ENCODE measurements at places on chromosomes 12 and 14.

DNA sequence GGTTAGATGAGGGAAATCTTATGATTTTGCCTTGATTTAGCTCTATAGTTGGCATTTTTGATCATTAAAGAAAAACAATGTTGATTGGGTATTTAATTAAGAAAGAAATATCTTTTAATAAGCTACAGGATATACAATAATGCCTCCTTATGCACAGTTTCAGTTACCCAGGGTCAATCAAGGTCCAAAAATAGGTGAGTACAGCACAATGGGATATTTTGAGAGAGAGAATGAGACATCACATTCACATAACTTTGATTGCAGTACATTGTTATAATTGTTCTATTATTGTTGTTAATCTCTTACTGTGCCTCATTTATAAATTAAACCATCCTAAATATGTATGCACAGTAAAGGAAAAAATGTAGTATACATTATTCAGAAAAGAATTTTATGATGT is 102.2 kb downstream of the MYF5 start:
- DNase-seq = no peak

- no peak for DNase-seq
Measured at GRCh38 chr12:57514720-57515407, 5.5 kb downstream of the DDIT3 start.

GRCh38 chr14:64159588-64159987 is 134.6 kb downstream of the ESR2 start:
- DNase-seq = no peak

- no peak for DNase-seq
Measured at GRCh38 chr12:100715976-100716944, 78.3 kb upstream of the ANO4 start.

- DNase-seq = no peak
Measured at GRCh38 chr12:133038118-133038709, 905 bp downstream of the ZNF84 start.

- no peak for DNase-seq
Measured at GRCh38 chr12:54389134-54389508, 4.6 kb upstream of the ZNF385A start.

DNA sequence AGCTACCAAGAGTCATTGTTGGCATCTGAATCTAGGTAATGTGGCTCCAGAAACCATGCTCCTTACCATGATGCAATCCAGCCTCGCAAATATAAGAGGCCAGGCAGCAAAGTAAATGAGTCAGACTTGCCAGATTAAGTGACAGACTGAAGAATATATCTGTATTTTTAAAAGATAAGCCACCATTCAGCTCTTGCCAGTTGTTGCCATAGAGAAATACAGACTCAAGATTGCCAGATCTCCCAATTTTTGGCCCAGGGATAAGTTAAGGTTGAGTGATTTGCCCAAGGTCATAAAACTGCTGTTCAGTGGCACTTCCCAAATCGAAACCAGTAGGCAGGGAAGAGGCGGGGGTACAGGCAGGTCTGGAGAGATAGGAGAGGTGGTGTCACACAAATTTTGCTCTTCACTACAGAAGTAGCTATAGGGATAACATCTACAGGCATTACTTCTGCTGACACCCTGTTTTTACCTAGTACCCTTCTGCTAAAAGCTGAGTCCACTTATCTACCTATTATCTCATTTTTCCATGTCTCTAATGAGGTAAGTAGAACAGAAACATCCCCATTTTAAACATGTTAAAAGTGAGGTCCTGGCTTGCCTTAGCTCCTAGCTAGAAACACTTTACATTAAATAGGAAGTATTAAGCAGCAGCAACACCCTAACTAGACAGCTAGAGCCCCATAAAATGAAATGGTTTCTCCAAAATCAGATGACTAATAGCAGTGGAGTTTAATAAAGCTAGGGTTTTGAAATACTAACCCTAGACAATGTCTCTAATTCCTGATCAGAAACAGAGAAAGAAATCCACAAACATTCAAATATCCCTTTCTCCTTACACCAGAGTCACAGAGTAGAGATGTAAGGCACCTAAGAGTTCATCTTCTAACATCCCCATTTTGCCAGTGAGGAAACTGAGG is 19.5 kb downstream of the DCAF5 start:
- DNase-seq = no peak

- DNase-seq = no peak
Measured at GRCh38 chr12:12582895-12583303, 20.2 kb upstream of the DUSP16 start.

GRCh38 chr14:24056800-24057184 is 5.0 kb downstream of the CARMIL3 start:
- DNase-seq = no peak

- DNase-seq = no peak
Measured at GRCh38 chr12:96208801-96209549, 14.8 kb downstream of the ELK3 start.

DNA sequence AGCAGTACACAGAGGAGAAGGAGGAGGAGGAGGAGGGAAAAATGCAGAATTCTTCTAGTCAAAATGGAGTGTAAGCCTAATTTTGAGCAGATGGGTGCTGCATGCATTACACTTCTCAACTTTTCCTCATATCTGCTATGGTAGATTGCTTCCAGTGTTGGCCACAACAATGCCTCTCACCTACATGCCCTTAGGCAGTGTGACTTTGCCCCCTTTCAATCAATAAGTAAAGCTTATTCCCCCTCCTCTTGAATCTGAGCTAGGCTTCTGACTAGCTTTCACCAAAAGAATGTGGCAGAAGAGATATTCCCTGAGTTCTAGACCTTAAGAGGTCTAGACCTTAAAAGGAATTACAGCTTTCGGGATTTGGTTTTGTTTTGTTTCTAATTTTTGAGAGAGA is 3.2 kb upstream of the METTL3 start:
- DNase-seq = no peak

GRCh38 chr12:132284827-132285741 is 44.3 kb downstream of the GALNT9 start:
- DNase-seq = no peak

- no peak for DNase-seq
Measured at GRCh38 chr14:51821822-51822221, 38.6 kb upstream of the GNG2 start.

- no peak for DNase-seq
Measured at GRCh38 chr12:108839890-108840230, 17.5 kb downstream of the SSH1 start.

DNA sequence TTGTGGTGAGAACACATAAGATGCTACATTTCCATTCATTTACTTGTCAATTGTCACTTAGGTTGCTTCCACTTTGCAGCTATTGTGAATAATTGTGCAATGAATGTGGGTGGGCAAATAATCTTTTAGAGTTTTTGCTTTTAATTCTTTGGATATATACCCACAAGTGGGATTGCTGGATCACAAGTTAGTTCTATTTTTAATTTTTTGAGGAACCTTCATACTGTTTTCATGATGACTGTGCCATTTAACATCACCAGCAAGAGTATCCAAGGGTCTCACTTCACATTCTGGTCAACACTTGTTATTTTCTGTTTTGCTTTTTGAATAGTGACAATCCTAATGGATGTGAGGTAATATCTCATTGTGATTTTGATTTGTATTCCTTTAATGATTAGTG is 10.5 kb downstream of the CLEC6A start:
- no peak for DNase-seq

DNA sequence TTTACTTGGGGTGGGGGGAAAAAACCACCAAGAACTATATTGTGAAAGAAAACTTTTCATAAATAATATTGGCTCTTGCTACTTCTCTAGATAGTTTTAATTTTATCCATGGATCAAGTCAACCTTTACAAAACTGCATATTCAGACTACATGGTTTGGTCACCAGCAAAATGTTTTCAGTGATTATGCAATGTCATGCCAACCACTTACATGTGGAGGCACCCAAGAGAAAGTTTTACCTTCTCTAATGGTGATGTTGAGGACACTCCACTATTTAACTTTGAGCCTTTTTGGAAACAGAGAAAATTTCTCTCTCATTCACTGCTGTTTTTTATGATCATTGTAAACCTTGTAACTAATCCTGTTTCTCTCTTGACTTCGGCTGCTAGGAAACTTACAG is 21.6 kb downstream of the PLCZ1 start:
- DNase-seq = no peak

DNA sequence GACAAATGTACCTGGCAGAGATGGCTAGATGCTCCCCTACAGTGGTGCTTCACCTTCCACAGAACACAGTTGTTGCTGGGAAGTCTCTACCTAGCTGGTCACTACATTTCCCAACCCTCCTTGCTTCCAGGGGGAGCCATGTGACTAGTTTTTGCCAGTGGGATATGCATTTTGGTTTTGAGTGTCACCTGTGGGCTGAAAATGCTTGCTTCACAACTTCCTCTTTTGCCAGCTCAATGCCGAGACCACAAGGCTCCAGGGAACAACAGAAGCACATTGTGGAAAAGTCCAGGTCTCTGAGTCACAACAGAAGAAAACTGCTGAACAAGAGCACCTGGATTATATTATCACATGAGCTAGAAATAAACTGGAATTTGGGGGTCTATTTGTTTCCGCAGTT is 48.5 kb upstream of the ARHGAP5 start:
- DNase-seq = no peak

DNA sequence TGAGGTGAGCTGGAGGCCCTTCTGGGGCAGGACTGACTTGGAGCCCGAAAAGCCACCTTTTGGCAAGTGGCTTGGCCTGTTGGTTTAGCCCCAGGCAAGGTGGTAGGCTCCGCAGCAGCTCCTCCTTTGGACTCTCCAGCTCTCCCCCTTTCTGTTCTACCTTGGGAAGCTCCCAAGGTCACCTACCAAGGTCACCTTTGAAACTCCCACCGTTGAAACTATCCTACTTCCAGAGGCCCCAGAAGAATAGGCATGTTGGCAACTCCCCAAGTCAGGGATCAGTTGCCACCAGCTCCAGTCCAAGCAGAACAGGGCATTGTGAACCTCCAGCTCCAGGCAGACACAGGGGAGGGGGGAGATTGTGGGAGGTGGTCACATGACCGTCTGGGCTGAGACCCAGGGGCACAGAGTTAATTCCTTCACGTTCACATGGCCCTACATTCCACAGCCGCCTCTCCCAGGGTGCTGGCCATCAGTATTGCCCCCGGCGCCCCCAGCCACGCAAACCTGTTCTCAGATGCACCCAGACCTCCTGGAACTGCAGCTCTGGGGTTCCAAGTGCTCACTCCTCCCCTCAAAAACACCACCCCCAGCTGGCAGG is 14.4 kb downstream of the IRF2BPL start:
- peak; percentile 71 for DNase-seq

DNA sequence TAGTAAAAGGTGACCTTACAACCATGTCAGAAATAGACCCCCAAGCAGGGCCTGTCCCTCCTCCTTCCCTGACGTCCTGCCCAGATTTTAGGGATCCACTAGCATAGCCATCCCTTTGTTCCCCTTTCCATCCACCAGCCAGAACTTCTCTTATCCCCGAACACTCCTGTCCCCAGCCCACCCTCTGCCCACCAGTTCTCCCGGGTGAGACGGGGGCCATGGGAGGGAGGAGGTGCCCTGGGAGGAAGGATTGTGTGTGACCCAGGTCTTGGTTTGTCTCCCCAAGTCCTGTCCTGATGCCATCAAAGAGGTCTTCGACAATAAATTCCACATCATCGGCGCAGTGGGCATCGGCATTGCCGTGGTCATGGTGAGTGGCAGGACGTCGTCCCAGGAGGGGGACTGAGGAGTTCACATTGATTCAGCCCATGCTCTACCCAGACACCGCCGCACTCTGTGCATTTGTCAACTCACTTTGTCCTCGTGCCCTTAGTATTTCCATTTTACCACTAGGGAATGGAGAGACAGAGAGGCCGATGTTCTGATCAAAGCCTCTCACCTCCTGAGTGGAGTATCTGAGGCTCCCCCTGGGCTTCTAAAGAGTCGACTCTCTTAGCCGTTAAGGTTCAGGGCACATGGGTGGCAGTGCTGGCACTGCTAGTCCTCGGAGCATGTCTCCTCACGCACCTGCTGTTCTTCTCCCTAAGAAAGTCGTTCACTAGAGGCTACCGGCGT is 35.9 kb downstream of the CD9 start:
- no peak for DNase-seq

DNA sequence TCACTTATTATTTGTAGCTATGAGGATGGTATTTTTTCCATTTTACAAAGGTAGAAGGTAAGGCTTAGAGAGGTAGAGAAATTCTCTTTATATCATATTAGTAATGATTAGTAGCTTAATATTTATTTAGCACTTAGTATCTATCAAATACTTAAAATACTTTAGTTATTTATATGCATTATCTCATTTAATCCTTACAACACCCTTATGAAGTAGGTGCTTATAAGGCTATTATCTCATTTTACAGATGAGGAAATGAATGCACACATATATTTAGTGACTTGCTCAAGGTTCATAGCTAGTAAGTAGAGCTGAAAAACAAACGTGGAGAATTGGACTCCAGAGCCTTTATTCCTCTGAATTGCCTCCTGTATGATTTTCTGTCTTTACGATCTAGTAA is 11.0 kb downstream of the RAB5B start:
- DNase-seq = no peak

- DNase-seq = no peak
Measured at GRCh38 chr12:100337299-100337698, 19.6 kb upstream of the SLC17A8 start.

DNA sequence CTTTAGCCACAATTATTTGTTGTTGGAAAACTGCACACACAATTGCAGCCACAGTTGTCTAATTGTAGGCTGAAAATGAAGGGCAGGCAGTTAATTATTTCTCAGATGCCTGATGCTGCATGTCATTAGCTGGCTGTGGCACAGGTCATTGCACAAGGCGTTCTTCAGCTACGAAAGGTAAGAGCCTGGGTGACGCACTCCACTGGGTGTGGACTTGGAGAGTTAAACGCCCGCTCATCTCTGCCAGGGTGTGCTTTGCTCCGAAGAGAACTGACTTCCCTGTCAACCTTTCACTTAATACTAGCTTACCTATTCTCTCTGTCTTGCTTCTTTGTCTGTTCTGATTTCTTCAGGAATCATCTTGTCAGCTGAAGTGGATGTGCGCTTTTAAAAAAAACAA is 91.4 kb upstream of the CPM start:
- DNase-seq = no peak

DNA sequence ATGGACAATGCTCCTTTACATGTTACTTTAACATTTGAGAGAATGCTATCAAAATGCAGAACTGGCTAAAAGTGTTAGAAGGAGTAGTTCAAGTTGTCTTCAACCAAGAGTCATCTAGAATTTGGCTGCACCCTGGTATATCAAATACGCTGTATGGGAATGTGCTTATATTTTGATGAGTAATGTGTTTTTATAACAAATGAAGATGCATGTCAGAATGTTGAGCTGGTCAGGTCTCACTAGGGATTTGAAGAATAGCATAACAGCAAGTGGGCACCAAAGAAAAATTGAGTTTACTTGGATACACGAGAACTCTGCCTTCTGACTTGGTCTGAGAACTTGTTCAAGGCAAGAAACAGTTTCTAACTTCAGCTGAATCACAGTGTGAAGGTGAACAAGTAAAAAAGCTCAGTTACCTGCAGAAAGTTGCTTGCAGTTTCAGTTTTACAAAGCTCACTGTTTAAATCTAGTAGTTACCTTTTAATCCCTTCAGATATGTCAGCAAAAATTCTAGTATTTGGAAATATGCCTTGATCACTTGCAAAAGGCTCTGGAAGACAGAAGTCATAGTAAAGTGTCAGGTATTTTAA is 82.3 kb downstream of the PDE3A start:
- DNase-seq = no peak
